ENCODE measurements at places on chromosomes 12 and 14. TPM values are rescaled to one million over a fixed set of nuclear protein-coding genes. Genes with fewer than 3 reads are reported as not detected.

ARHGDIB gene
- total RNA-seq: 768 TPM

GRCh38 chr12:105956662-105957457 lies 181.9 kb downstream of the NUAK1 start:
- DNase-seq: no peak

DNA sequence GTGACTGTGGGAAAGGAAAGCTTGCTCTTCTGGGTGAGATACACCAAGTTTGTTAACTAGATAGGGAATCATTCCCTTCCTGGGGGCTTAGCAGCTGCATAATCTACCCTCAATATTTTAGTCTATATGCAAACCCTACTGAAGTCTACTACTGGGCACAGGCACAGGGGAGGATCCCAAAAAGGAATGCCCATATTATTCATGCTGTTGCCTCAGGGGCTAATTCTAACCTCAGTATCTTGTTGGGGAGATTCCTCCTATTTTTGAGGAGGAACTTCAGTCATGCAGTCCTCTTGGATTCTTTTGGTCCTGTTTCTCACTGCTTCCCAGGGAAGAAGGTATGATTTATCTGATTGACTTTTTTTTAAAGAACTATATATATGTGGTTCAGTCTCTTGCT lies 58.9 kb upstream of the ANKS1B start:
- DNase-seq: no peak

DNA sequence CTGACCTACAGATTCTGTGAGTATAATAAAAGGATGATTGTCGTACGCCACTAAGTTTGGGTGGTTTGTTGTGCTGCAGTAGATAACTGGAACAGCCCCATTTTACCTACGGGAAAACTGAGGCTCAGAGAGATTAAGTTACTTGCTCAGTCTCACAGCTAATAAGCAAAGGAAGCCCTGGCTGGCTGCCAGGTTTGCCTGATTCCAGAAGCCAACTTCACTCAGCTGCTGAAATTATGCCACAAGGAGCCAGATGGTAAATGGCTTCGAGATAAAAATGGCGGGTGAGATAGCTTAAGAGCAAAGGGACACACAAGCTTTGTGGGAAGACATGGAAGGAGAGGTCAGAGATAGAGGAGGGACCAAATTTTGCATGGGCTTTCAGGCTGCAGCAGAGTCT lies 191.5 kb upstream of the NOS1 start:
- DNase-seq: no peak

DNA sequence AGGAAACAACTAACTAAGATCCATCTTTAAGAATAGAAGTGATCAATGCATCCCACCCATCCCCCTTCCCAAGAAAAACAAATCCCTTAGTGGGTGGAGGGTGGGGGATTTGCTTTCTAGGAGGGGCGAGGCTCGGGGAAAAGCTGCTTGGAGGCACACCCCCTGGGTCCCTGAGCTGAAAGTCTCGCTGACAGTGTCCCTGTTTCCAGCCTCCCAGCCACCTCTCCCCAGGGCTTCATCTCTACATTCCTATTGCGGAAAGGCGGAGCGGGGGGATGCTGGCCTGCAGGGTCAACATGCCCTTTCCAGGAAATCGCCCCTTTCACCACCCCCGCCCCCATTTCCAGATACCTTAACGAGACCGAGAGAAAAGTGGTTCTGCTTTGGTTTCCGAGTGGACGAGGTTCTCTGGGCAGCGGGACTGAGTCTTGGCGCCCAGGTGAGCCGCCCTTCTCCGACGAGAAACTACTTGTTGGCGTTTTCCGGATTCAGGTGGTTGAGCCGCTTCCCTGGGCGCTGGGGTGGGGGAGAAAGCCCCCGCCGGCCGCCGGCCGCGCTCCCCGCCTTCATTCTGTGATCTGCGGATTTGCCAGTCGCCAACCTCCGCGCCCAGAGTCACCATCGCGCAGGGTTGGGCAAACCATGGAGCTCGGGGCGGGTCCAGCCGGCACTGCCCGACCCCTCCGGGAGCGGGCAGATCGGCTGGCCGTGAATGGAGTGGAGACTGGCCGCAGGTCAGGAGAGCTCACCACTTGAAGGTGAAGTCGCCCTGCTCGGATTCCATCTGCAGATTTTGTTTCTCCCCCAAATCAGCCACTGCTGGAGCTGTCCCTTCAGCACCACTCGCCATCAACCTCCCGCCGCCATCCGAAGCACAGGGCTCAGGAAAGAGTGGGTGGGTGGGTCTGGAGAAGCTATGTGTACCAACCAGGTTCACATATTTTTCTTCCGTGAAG lies 505 bp downstream of the KCNC2 start:
- DNase-seq: peak; percentile 31

- DNase-seq: no peak
Observed at GRCh38 chr12:14824012-14824634, 10.1 kb upstream of the SMCO3 start.

DNA sequence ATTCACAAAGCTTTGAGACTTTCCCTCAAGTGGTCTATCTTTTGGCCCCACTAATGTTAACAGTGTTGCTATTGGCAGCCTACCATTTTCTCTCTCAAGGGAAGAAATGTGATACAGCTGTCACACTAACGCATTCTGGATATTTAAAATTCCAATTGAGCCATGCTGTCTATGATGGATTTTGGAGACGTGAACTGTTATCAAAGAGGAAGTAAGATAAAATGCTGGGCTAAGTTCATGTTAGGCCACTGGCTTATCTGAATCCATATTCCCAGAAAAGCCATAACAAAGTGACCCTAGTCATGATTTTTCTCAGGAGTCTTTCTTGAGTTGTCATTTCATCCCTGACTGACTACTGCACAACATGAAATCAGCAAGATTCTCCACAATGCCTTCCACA lies 200.2 kb downstream of the PHLDA1 start:
- DNase-seq: no peak

Data from CD4-positive, alpha-beta memory T cell (primary cell).